ENCODE measurements at places on chromosomes 5 and 9.

DNA sequence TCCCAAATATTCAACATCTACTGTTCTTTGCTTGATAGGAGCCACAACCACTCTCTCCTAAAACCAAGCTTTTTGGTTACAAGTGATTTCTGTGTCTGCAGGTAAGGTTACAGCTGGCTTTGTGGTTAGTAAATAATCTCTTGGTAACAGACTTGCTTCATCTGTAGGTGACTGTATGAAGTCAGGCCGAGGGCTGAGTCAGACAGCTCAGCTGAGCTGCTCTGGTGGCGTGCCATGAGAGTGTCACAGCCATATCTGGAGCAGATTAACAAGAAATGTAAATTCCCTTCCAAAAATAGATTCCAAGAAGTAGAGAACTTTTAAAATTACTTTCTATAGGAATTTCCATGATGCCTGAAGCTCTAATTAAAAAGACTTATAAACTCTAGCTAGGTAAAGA, 23.7 kb upstream of the TAS2R1 start:
- DNase-seq = peak; percentile 67
- H3K27me3 ChIP-seq = no peaks in the 10 kb centered on the region
- no peaks in the 10 kb centered on the region for H3K36me3 ChIP-seq
- H3K4me1 ChIP-seq = no peaks in the 10 kb centered on the region
- no peak overlapping the region for H3K4me3 ChIP-seq

DNA sequence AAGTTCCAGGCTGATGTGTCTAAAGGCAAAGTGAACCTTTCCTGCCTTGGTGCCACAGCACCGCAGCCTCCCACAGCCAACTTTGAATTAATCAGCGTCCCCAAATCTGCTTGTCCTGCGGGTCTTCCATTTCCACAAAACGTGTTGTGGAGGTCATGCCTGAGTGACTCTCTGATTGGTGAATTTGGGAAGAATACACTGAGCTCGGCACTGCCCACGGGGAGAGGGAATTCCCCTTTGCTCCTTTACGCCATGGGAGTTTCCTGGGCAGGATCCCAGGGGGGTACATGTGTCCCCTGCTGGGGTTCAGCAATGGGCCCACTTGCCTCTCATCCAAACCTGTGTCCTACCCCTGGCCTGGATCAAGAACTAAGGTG, 90.4 kb downstream of the LHX2 start:
- no peak overlapping the region for H3K27ac ChIP-seq
- H3K4me1 ChIP-seq = no peaks in the 10 kb centered on the region
- peaks cover 19% of the 10 kb centered on the region for H3K27me3 ChIP-seq

DNA sequence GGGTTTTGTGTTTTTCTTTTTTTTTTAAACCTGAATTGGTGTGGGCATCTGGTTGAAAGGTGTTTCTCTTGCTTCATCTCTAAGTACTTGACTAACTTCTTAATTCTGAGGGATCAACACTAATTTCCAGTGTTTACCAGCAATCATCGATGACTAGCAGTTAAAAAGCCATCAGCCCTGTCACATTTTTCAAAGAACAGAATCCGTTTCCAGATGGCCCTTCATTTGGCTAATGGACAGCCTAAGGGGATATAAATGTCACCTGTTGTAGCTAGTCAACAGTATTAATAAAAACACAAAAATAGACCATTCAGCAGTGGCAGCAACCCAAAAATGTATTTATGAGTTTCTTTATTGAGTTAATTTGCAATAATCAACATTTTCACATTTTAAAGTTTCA, 1076.5 kb downstream of the MAT2B start:
- no peaks in the 10 kb centered on the region for H3K4me1 ChIP-seq
- H3K36me3 ChIP-seq = no peaks in the 10 kb centered on the region
- H3K27me3 ChIP-seq = no peaks in the 10 kb centered on the region
- H3K4me3 ChIP-seq = no peak overlapping the region

DNA sequence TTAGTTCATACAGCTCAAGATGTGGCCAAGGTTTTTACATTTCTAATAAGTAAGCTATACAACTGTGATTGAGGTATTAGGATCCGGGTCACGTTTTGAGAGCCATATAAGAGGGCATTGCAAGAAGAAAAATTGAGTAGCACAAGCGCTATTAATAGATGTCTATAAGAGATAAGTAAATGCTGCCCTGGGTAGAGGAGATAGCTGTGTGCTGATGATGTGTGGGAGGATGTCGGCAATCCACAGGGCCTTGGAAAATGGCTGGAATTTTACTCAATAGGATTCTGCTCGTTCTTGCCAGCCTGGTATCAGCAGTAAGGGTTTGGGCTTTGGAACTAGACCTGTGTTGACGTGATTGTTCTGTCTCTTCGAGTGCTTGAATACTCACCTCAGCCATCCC, 41.6 kb downstream of the CSF1R start:
- H3K36me3 ChIP-seq = no peaks in the 10 kb centered on the region
- H3K4me3 ChIP-seq = no peak overlapping the region
- no peak for DNase-seq
- H3K27ac ChIP-seq = no peak overlapping the region

- H3K4me1 ChIP-seq = no peaks in the 10 kb centered on the region
- no peak overlapping the region for H3K4me3 ChIP-seq
- no peaks in the 10 kb centered on the region for H3K36me3 ChIP-seq
- no peak for DNase-seq
These were observed 30.0 kb upstream of the PLPP1 start for GRCh38 chr5:55564721-55565120.

DNA sequence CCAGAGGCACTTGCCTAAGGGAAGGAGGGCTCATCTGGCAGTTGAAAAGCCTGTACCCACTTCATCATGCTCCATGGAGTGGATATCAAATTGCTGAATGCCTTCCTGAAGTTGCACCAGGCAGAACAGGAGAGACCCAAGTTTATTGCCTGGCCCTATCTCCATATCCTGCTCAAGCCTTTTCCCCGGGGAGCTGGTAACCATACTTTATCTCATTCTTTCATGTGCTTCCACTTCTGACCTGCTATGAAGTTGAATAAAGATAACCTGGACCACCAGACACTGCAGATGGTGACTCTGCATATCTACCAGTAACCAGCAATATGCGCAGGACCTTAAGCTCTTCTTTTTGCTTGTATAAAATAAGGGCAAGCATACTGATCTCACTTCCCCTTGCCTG, 1397.5 kb upstream of the CDH6 start:
- no peak overlapping the region for H3K4me3 ChIP-seq
- DNase-seq = no peak
- no peak overlapping the region for H3K27ac ChIP-seq
- no peaks in the 10 kb centered on the region for H3K36me3 ChIP-seq

DNA sequence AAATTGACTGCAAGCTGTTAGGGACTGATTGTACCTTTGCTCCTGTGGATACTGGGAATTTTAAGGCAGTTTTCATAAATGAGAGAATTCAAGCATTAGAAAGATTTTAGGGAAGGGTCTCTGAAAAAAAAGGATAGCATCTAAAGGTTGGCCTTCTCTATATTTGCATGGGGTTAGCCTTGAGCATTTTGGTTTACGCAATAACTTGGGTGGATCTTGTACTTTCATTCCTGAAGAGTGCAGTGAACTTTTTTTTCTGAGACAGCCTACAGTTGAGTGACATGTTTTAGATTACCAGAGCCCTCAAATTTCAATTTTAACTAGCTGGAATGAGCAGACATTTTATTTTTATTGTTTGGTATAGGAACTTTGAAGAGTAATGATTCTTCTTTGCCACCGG, 91.6 kb upstream of the NR3C1 start:
- H3K36me3 ChIP-seq = no peaks in the 10 kb centered on the region
- no peaks in the 10 kb centered on the region for H3K27me3 ChIP-seq
- no peak for DNase-seq
- H3K27ac ChIP-seq = no peak overlapping the region
- H3K4me1 ChIP-seq = peaks cover 7% of the 10 kb centered on the region

DNA sequence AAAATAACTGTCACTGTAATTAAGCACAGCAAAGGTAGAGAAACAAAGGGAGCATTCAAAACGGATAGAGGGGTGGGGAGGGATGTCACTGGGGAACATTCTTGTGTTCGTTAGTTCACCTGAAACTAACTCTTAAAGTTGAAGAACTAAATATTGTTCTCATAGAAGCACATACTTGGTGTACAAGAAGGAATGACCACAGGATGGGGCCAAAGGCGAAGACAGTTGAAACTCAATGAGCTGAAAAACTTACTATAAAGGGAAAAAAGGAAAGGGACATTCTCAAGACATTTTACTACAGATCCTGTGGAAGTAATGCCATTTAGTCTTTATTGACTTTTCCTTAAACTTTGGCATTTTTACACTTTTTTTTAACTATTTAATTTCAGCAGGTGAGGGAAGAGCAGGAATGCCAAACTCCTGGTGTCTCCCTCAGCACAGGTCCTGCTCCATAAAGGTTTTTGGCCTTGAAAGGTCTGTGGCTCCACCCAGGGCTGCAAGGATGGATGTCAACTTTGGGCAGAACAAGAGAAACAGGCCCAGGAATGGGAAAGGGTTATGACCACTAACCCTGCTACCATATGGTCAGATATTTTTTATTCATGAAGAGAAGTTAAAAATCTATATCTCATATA, 197.6 kb upstream of the RASA1 start:
- H3K27ac ChIP-seq = no peak overlapping the region
- DNase-seq = no peak
- H3K36me3 ChIP-seq = no peaks in the 10 kb centered on the region
- no peak overlapping the region for H3K4me3 ChIP-seq
- H3K27me3 ChIP-seq = no peaks in the 10 kb centered on the region
- H3K4me1 ChIP-seq = no peaks in the 10 kb centered on the region

GRCh38 chr5:116583862-116584222, 9.2 kb upstream of the SEMA6A start:
- H3K27me3 ChIP-seq = no peaks in the 10 kb centered on the region
- no peaks in the 10 kb centered on the region for H3K4me1 ChIP-seq
- H3K36me3 ChIP-seq = no peaks in the 10 kb centered on the region
- no peak for DNase-seq
- H3K27ac ChIP-seq = no peak overlapping the region

GRCh38 chr5:68433923-68434879, 218.6 kb downstream of the PIK3R1 start:
- no peaks in the 10 kb centered on the region for H3K27me3 ChIP-seq
- no peaks in the 10 kb centered on the region for H3K36me3 ChIP-seq
- H3K4me3 ChIP-seq = no peak overlapping the region
- peak; percentile 33 for DNase-seq

- no peak for DNase-seq
- H3K27ac ChIP-seq = no peak overlapping the region
- H3K36me3 ChIP-seq = no peaks in the 10 kb centered on the region
- H3K4me1 ChIP-seq = no peaks in the 10 kb centered on the region
- no peak overlapping the region for H3K4me3 ChIP-seq
These were observed 58.3 kb downstream of the PTTG1 start for GRCh38 chr5:160479926-160480325.

DNA sequence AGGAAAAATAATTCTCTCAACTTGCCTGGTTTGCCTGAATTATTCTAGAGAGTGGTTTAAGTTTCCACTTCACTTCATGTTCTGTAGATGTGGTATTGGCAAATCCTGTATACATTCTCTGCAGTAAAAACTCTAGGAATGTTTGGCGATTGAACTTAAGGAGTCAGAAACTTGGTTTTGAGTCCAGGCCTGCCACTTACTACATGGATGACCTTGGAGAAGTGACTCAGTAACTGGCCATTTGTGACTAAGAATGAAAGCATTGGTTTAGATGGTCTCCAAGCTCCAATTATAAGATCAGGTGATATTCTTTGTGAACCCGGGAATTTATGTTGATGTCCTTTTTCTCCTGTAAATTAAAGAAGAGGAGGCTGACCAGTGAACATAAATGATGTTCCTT, 233.8 kb downstream of the GAS1 start:
- no peak overlapping the region for H3K4me3 ChIP-seq
- H3K27ac ChIP-seq = no peak overlapping the region
- H3K4me1 ChIP-seq = no peaks in the 10 kb centered on the region
- DNase-seq = no peak

DNA sequence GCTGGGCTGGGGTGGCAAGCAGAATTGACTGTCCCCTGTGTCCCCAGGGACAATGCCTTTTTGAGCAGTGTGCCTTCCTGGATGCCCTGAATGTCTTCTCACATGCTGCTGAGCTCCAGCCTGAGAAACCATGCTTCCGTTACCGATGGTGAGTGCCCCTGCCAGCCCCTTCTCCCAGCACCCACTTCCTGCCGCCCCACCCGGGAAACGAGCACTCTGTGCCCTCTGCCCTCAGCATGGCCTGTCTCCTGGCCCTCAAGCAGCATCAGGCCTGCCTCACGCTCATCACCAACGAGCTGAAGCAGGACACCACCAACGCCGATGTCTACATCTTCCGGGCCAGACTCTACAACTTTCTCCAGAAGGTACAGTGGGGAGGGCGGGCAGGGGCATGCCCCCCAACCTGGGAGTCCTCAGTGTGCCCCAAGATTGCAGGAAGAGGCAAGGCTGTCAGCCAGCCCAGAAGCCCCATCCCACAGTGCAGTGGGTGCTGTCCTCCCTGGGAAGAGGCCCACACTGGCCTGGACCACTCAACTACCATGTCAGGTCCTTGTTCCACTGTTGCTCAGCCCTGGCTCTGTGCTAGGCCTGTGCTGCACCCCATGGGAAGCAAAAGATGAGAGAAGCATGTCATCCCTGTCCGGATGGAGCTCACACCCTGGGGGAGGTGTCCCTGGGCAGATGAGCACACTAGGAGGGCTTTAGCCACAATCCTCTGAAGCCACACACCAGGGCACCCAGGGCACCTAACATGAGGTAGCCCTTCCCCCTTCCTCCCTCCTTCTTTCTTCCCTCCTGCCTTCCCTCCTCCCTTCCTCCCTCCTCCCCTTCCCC, 4.4 kb downstream of the TTC16 start:
- no peaks in the 10 kb centered on the region for H3K27me3 ChIP-seq
- DNase-seq = no peak
- H3K36me3 ChIP-seq = no peaks in the 10 kb centered on the region
- peaks cover 13% of the 10 kb centered on the region for H3K4me1 ChIP-seq
- no peak overlapping the region for H3K4me3 ChIP-seq

GRCh38 chr9:96168882-96169281, 133.1 kb downstream of the HSD17B3 start:
- H3K27ac ChIP-seq = no peak overlapping the region
- no peaks in the 10 kb centered on the region for H3K36me3 ChIP-seq

DNA sequence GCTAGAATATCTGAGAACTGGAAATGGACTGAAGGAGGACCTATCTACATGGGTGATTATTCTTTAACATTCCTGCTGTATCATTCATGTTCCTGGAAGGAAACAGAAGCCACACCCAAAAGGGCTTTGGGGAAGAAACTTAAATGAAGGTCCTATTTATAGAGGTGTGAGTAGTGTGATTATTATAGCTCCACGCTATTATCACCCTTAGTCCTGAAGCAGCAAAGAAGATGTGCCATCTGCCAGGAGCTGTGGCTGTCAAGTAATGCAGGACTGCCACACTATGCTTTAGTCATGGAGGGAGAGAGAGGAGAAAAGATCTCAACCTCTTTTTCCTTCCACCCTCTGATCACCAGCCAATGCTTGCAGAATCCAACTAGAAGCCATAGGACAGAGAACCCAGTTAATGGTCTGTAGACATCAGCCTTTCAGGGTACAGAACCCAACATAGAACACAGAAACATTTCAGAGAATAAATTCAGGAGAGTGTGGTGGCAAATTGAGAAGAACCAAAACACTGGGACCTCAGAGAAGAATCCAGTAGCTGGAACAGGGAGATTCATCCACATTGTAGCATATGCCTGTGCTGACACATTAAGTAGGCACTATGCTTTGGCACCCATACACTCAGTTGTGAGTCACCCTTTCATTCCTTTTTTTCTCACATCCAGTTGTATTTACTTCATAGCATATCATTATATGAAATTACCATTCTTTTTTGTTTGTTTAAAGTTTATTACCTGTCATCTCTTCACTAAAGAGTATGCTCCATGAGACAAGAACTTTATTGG, 21.0 kb upstream of the RNF180 start:
- H3K27me3 ChIP-seq = no peaks in the 10 kb centered on the region
- H3K4me1 ChIP-seq = no peaks in the 10 kb centered on the region
- H3K27ac ChIP-seq = no peak overlapping the region
- no peak for DNase-seq
- no peaks in the 10 kb centered on the region for H3K36me3 ChIP-seq
